ENCODE measurements at places on chromosomes 13 and 19.
A peak's percentile ranks its signal among the peaks of the same experiment; 100 is the strongest.

DNA sequence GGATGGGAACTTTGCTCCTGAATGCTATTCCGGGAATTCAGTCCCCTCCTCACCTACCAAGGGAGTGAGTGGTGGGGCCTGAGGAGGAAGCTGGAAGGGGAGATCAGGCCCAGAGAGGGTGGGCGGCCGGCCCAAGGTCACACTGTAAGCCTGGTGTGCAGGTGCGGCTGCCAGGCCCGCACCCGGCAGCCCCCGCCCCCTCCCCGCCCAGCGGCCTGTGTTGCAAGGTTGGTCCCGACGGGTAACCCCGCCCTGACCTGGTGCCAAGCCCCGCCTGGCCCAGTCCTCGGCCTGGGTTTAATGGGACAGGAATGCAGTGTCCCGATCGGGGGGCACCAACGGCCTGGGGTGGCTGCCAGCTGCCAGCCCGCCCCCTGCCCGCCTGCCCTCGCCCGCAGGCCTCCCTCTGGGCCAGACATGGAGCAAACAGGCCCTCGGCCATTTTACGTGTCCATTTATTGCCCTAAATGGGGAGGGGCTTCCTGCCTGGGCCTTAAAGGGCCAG lies 5.5 kb downstream of the ZBTB7A start:
- no peak for DNase-seq

DNA sequence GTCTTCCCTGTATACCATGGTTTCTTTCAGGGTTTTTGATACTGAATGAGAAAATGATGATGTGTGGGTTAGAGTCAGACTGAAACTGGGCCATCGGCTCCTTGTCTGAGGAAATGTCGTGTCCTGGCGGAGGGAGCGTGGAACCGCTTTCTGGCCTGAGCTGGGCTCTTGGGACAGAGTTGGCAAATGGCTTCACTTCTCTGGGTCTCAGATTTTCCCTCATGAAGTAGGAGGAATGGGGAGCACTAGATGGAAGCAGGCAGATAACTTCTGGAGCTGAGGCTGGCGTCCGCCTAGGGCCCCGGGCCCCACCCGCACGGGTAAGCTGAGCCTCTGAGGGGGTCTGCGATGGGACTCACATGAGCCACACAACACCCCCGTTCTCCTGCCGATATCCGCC lies 133.3 kb upstream of the WASF3 start:
- no peak for DNase-seq

- DNase-seq, result no peak
Measured at GRCh38 chr13:22014469-22014868, 343.6 kb downstream of the FGF9 start.

- DNase-seq, result no peak
Measured at GRCh38 chr13:30362869-30363268, 55.5 kb upstream of the KATNAL1 start.

DNA sequence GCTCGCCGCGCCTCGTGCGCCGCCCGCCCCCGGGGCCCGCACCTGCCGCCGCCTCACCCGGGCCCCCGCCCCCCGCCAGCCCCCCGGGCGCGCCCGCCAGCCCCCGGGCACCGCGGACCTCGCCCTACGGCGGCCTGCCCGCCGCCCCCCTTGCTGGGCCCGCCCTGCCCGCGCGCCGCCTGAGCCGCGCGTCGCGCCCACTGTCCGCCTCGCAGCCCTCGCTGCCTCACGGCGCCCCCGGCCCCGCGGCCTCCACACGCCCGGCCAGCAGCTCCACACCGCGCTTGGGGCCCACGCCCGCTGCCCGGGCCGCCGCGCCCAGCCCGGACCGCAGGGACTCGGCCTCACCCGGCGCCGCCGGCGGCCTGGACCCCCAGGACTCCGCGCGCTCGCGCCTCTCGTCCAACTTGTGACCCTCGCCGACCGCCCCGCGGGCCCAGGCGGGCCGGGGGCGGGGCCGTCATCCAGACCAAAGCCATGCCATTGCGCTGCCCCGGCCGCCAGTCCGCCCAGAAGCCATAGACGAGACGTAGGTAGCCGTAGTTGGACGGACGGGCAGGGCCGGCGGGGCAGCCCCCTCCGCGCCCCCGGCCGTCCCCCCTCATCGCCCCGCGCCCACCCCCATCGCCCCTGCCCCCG lies 17.2 kb downstream of the POLRMT start:
- no peak for DNase-seq

DNA sequence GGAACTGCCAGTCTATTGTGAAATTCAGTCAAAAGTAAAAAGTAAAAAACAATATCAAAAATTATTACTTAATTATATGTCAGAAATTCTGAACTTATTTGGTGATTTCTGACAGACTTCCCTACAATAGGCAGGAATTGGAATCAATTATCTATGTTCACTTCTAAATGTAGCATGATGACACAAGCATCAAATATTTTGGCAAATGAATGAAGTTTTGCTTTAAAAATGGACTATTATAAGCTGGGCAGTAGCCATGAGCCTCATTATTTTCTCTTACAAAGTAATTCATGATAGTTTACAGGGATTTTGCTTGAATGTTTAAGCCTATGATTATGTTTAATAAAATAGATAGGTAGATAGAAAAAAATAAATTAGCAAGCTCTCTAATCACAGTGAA lies 582.6 kb downstream of the SLITRK6 start:
- peak; percentile 1 for DNase-seq

DNA sequence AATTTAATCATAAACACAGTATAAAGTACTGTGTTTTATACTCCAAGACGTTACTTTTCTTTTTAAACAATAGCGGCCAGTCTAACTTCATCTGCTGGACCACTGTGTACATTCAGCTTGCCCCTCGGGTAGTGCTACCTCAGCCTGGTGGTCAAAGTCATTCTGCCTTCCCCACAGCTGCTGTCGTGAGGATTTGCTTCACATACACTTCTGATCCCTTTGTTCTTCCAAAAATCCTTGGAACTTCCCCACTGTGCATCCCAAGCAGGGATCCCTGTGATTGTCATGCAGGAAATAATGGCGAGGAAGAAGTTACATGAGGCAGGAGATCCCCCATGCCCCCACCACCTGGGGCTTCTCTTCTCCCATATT lies 234.9 kb upstream of the STARD13 start:
- DNase-seq, result no peak

- no peak for DNase-seq
Measured at GRCh38 chr19:13882836-13883235, 5.9 kb downstream of the NANOS3 start.

- no peak for DNase-seq
Measured at GRCh38 chr13:75652726-75653125, 16.6 kb downstream of the LMO7 start.

DNA sequence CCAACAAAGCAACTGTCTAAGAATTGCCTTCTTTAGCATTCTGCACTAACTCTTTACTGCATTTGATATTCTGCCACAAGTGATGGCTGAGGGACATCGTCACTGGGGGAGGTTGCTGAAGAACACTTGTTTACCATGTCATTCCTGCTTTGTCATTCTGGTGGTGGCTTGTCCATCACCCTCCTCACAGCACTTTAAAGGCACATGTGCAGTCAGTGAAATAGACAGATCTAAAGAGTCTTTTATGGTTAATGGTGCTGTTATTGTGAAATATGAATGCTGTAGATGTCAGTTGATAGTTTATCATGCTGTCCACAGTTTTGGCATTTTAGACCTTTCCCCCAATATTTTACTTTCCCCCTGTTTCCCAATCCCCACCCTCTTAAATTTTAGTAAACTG lies 120.9 kb upstream of the TSC22D1 start:
- no peak for DNase-seq

DNA sequence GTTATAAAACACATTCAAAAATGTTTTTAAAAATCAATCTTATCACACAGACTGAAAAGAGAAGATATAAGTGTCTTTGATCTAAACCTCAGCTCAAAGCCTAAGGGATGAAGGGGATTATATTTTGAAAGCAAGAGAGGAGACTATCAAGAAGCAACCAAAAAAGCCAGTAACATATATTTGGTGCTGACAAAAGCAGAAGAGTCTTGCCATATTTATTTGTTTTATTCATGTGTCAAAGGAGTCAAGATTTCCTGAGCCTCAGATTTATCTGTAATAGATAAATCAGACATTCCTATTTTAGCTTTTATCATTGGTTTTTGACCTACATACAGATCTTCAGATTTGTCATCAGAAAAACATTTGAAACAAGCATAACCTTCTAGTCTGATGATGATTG lies 798.6 kb upstream of the PCDH9 start:
- DNase-seq, result no peak

DNA sequence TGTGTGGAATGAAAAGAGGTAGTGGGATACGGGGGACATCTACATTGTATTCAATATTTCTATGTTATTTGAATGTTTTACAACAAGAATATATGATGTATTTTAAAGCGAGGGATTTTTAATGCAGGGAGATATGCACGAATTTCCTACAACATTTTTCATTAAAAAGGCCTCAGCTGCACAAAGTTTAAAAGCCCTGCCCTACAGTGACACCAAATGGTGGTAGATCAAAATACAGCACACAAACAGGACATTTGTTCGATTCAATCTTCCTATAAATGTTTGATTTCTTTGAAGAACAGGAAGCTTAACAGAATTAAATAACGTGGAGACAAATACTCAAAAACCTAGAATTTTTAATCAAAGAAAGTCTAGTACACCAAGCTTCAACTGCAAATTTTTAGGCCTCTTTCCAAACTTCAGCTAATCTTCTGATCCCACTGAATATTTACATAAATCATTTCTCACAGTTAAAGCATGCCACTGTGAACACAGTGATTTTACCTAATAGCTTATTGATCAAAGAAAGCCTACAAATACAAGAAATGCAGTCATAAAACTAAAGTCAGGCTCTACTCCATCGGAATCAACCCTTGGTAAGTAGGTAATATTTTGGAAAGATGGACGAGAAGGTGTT lies 257.2 kb downstream of the DIAPH3 start:
- peak; percentile 76 for DNase-seq

GRCh38 chr13:88701551-88701950 lies 1030.4 kb downstream of the SLITRK5 start:
- no peak for DNase-seq

DNA sequence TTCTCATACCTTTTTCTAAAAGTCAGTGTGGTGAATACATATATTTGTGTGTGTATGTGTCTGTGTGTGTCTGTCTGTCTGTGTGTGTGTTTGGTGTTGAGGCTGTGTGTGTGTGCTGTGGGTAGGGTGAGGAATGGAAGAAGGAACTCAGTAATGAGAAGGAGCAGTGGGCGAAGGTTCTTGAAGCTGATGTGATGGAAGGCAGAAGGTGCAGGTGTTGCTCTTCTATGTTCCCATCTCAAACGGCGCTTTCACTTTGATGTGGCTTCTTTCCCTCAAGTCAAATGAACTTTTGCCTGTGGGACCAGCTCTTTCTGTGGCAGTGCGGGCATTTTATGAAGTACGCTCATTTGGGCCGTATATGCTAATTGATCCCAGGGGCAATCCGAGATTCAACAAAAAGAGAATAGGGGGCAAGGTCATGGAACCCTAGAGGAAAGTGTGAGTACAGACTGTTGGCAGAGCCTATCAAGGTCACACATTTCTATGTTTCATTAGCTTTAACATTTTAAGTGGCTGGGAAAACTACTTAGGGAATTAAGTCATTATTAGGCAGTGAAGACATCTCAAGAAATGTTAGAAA lies 15.2 kb downstream of the BIVM start:
- no peak for DNase-seq

DNA sequence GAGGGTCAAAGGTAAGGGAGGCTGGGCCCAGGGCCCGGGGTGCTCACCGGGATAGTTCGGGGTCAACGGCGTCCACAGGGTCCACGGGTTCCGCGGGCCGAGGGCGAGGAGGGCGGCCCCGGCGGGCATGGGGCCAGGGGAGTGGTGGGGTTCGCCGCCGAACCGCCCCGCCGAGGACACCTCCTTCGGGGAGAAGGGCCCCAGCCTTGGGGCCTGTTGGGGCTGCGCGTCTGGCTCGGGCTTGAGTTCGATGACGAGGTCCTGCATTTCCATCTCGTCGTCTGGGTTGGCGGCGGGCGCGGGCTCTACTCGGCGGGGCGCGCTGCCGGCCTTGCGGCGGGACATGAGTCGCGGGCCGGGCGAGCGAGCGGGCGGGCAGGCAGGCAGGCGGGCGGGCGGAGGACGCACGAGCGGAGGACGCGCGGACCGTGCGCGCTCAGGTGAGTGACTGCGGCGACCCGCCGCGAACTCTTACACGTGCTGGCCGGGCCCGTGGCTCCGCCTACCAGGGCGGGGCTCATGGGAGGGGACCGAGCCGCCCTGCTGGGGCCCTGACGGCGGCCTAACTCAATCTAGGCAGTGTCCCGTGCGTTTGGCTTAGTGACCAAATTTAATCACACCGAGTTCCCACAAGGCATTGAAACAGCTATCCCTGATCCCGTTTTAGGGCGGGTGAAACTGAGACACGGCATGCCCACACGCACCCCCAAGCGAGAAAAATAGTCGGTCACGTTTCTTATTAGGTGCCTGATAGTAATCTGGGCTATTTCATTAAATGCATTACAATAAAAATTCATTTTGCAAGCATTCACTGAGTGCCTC lies at the start of gene ZNF296:
Gene ZNF296, minus strand, starts transcription at position 450 of the 822 bp plus-strand sequence. Its CDS starts 105 bp downstream, at position 345.
- no peak for DNase-seq

GRCh38 chr13:70568571-70568970 lies 460.3 kb upstream of the KLHL1 start:
- peak; percentile 76 for DNase-seq

DNA sequence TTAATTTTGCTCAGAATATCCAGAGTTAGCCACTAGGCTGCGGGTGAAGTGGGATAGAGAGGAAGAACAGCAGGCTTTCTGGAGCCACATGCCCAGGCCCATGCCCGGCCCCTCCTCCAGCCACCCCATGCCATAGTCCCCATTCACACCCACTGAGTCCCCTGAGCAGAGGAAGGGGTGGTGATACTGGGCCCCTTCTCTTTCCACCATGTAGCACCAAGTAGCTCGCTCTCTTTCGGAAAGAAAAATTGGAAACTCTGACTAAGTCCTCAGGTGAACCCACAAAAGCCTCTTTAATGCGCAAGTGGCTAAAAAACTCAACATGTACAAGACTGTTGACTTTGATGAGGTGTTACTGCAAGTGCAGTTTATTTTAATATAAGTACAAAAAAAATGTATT lies 76.7 kb upstream of the GPR183 start:
- DNase-seq, result no peak

GRCh38 chr19:4043401-4043800 lies 23.3 kb downstream of the ZBTB7A start:
- no peak for DNase-seq

DNA sequence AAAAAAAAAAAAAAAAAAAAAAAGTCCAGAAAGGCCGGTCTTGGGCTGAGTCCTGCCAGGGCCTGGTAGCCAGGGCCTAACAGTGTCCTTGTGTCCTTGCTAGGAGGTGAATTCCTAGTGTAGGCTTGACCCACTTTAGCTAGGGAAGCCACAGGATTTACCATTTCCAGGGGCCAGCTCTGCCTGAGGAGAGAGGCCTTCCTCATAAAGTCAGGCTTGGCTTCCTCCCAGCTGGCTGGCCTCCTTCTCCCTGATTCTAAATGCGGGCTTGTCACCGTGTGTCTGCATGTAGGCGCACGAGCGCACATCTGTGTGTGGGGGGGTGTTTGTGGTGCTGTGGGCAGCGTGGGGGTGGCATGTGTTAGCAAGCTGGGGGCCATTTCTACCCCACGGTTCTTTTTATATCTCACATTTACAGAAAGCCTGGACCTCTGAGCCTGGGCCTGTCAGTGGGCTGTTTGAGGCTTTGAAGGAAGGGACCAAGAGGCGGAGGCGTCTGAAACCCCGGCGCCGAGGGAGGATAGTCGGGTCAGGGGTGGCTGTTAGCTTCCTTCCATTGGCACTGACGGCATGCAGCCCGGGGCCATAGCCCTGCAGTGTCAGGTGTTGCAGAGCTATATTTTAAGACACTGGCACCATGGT lies 31.7 kb downstream of the IER2 start:
- peak; percentile 46 for DNase-seq
